Activated CD8-positive, alpha-beta memory T cell treated with anti-CD3 and anti-CD28 coated beads for 4 hours (primary cell): ENCODE measurements at places on chromosomes 4 and X.

GRCh38 chrX:49039598-49040375 lies 3.4 kb downstream of the TFE3 start:
- DNase-seq: peak; percentile 26

DNA sequence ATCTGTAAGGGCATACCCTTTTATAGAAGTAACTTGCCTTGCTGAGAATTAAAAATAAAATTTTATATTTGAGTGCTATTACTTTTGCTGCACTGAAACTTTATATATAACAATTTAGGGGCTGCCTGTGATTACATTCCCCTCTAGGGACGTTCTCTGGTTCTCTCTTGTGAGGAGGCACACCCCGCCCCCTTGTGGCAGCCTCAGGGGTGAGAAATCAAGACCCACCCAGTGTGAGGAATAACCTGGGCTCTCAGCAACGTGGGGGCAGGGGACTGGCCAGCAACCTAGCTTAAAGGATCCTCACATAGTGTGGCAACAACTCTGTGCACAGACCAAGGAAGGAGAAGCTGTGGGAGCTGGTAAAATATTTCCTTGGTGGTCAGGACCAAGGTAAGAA lies 43.7 kb downstream of the MAGEA9 start:
- no peak for DNase-seq

GRCh38 chr4:166128403-166128802 lies 255.4 kb downstream of the TLL1 start:
- DNase-seq: no peak

- no peak for DNase-seq
Observed at GRCh38 chr4:95627024-95627605, 78.3 kb upstream of the UNC5C start.

DNA sequence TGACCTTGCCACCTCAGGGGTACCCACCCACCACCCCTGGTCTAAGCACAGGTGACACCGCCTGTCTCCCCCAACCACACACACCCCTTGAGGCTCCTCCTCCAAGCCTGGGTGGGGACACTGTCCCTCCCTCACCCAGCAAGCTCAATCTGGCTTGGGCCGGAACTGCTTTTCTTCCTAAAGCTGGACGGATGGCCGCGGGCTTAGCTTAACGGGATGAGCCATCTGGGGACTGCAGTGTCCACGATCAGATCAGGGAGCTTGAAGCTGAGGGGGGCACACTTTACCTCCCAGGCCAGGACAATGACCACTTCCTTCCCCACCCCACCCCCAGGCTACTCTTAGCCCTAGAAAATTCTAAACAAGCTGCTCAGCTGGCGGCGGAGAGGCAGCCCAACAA lies 1.0 kb upstream of the SLC6A8 start:
- DNase-seq: no peak

DNA sequence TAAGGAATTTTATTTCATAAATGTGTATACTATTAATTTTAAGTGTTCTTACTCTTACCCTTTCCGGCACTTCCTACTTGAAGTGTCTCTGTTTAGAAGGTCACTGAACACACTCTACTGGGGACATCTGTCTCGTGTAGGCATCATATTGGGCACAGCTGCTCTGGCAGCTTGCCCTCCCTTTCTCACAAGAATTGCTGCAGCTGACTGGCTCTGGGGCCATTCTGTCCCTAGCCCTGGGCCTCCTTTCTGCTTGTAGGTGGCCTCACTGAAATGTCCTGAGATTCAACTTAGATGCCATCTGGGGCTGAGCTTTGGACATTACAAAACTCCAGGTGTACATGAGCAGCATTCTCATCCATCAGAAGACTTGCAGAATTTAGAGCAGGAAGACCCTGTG lies 49.6 kb downstream of the SMAD1 start:
- DNase-seq: no peak

- no peak for DNase-seq
Observed at GRCh38 chr4:120773641-120774040, 148.9 kb downstream of the PRDM5 start.

DNA sequence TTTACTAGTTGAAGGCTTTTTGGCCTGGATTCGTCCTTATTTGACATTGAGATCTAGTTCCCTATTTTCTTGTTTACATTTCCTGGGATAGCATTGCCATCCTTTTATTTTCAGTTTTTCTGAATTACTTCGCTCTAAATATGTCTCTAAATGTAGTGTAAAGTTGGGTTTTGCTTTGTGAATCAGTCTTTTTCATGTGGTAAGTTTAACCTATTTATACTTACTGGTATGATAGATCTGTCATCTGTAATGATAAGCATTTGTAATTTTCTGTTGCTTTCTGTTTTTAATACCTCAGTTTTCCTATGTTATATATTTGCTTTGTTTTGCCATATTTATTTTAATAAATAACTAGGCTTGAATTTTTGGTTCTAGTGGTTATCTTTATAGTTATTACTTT lies 6.7 kb downstream of the PDK3 start:
- DNase-seq: no peak

DNA sequence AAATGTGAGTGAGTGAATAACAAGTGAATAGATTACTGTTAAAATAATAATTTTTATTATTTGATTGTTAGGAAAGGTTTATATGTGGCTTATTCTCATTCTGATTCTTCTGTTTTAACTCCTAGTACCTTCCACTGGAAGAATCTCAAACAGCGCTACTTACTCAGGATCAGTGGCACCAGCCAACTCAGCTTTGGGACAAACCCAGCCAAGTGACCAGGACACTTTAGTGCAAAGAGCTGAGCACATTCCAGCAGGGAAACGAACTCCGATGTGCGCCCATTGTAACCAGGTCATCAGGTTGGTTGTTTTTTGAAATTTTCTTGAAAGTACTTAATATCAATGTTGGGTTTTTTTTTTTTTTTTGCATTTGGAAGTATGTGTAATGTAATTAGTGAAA lies 117.6 kb upstream of the BMPR1B start:
- no peak for DNase-seq

GRCh38 chr4:37779896-37780295 lies 46.6 kb upstream of the PGM2 start:
- DNase-seq: no peak

GRCh38 chr4:152246659-152247058 lies 289.2 kb downstream of the FBXW7 start:
- no peak for DNase-seq

DNA sequence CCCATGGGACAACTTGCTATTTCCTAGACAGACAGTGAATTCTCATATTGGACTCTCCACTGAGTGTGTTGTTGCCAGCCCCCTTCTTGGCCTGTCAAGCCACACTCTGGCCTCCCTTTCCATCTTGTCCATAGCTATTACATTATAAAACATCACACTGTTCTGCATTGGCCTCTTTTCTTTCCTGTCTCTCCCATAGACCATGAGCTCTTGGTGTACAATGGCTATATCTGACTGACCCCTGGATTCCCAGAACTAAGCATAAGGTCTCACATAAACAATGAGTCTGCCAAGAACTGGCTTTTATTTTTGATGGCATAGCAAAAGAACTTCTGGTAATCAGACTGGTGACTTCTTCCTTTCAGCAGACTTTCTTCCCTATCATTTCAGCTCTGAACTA lies 23.8 kb downstream of the STARD8 start:
- no peak for DNase-seq

DNA sequence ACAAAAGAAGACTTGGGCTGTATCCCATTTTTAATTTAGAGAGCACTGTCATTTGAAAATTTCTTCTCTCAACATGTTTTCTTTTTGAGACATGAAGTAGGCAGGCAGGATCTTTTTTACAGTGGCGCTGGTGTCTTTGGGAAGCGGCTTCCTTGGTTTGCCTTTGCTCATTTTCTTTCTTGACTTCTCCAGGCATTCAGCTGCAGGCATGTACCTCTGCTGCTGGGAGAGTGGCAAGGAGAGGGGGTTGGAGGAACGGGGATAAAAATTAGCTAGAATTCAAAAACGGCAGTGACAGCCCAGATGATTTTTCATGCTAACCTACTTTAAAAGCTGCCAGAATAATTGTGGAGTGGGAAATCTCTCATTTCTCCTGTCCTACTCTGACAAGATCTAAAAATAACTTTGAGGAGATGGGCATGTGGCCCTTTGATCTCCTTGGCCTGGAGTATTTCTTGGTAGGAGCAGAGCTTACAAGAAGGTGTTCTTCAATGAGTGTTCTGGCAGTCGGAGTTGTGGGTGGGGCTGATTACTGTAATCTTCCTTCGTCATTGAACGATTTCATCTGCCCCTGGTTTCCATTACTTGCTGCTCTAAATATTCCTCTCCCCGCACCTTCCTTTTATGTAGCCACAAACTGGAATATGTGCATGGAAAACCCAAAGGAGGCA lies 54.8 kb downstream of the TBL1X start:
- DNase-seq: no peak

DNA sequence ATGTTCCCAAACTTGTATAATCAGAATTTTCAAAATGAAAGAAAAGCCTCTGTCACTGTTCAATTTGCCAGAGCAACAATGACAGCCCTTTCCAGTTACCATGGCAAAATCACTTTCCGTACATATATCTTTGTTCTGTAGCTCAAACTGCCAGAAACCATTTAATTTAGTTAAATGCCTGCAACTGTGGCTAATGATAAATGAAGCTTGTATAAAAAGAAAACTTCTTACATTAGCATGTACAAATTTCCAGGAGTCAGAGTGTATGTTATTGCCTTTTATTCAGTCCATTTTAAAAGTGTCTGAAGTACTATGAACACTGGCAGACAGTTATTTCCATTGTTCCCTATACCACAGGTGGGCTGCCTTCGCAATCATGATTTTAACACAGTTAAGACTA lies 30.3 kb downstream of the ARAP2 start:
- DNase-seq: no peak

GRCh38 chr4:77881460-77882295 lies 19.0 kb downstream of the MRPL1 start:
- DNase-seq: no peak

- no peak for DNase-seq
Observed at GRCh38 chr4:47050761-47051725, 19.7 kb downstream of the GABRB1 start.

GRCh38 chr4:139655116-139655515 lies 10.5 kb upstream of the MGST2 start:
- no peak for DNase-seq

- DNase-seq: no peak
Observed at GRCh38 chr4:913280-913618, 18.9 kb downstream of the GAK start.

DNA sequence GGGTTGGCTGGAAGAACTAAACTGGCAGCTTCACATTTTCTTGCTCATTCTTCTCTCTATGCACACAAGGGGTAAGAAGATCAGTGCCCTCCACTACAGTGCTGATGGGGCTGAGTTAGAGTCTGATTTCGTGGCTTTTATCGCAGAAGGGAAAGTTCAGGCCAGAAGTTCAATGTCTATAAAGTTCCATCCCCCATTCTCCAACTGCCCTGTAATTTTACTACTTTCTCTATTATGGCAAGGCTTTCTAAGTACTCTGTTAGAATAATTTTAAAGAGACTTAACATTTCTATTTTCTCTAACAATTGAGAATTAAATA lies 293.9 kb downstream of the BMPR1B start:
- DNase-seq: no peak

GRCh38 chr4:31022702-31023101 lies 302.5 kb downstream of the PCDH7 start:
- DNase-seq: no peak

- no peak for DNase-seq
Observed at GRCh38 chrX:151711154-151711553, 4.7 kb upstream of the FATE1 start.

DNA sequence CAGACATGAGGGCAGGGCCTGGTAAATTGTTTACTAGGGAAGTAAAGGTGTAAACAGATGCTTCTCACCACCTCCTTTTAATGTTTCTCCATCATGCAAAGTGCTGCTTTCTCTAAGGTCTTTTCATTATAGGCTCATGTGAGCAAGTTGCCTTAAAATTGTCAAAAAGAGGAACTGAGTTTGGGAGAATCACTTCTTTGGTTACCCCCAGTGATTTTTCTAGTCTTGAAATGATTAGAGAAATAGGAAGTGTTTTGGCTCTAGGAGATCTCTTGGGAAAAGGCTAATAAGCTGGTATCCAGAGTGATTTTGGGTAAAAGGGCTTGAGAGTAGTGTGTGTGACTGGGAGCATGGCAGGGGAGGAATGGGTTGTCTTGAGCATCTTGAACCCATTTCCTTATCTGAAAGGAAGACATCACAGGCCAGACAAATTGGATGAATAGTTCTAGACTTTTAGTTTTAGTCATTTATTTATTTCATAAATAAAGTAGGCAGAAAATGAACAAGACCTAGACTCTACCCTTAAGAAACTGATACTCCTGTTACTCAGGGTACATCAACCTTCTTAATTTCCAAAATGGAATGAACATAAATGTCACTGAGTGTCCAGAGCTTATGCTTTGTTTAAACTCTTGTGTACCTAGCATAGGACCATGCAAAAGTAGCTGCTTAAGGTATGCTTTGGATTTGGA lies 14.2 kb downstream of the GRPR start:
- no peak for DNase-seq

- DNase-seq: no peak
Observed at GRCh38 chr4:5338531-5338930, 287.3 kb downstream of the STK32B start.

DNA sequence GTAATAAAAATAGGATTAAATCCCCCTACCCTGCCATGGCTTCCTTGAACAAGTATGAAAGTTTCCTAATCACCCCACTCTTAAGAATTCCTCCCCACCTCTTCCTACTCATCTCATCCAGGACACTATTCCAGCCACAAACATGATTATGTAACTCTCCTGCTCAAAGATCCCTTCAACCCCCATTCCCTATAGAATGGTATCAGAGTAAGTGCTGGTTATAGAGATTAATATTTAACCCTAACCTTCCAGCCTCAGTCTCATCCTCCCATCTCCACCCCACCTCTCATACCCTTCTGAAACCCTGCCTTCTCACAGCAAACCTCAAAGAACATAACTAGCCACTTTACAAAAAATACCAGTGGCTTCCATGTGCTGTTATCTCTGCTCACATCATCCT lies 155.1 kb downstream of the PPP3CA start:
- DNase-seq: no peak

- DNase-seq: no peak
Observed at GRCh38 chr4:3387154-3387942, 54.4 kb upstream of the HGFAC start.

- DNase-seq: no peak
Observed at GRCh38 chrX:129759576-129760061, 20.1 kb upstream of the SASH3 start.

GRCh38 chrX:12974305-12974795 lies 560 bp upstream of the TMSB4X start:
- DNase-seq: no peak

DNA sequence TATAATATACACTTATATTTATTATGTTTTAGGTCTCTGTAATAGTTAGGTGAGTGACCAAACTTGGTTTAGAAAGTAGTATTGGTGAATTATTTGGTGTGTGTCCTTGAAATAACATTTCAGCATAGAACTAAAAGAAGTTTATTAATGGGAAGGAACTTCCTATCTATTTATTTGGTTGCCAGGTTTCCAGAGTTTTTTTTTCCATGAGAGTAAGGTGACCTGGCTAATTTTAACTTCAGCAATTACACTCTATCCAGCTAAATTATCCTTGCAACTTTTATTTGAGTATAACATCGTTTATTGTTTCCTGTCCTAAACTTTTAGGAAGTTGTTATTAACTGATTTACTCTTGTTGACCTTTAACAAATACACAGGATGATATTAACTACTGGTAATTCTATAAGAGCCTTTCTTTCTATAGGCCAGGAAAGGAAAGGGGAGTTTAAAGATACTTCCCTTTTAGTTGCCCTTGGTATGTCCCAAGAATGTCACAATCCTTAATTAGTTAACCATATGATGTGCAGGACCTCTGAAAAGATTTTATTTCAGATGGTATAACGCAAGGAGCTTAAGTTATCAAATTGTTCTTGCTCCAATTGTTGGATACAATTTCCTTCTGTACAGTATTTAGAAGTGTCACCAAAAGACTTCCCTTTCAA lies 18.9 kb downstream of the PRDM8 start:
- no peak for DNase-seq
